ENCODE measurements at places on chromosomes 11 and 22.

DNA sequence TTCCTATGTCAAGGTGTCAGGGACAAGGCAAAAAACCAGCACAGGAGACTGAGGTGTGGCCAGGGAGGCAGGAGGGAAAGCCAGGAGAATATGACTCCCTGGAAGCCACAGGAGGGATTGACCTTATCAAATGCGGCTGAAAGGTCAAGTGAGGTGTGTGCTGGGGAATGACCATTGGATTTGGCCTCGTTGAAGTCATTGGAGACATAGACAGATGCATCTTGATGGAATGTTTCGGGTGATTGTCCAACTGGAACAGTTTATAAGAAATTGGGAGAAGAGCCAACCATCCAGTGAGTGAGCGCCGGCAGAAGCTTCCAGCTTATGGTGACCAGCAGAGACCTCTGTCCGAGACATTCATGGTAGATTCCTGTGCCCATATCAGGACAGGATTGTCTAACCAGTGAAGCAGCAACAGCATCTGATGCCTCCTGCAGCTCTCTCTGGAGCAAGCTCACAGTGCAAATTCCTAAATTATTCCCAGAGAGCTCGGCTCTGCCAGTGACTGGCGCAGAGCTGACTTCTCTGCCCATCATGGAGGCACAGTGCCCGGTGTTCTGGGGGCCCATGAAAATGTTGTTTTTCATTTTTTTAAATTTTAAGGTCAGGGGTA, 95.4 kb downstream of the MYO18B start:
- no peak for DNase-seq

- no peak for DNase-seq
Measured at GRCh38 chr11:46485856-46486443, 94.4 kb upstream of the CHRM4 start.

GRCh38 chr22:20199413-20199842, 48.6 kb upstream of the CCDC188 start:
- DNase-seq: no peak

DNA sequence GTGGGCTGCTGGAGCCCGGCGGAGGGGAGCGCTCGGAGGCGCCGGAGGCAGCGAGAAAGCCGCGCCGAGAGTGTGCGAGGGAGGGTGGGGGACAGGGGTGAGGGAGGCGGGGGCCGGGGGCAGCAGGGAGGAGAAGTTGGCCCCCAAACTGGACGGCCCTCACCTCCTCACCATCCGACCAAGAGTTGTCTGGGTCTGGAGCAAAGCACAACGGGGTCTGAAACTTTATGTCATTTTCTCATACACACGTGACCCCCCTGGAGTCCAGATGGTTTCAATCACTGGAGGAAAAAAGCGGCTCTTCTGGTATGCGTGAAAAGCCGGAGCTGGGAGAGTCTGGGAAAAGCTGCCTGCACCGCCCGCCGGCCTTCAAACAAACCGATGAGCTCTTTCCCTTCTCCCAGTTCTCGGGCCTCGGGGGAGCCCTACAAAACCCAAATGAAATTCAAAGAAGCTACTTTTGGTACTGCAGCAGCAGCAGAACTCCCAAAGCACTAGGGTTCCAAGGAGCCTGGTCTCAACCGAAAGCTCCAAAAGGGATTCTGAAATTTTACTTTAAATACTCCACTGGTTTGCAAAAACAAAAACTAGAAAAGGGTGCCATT, 39.7 kb upstream of the AKIP1 start:
- no peak for DNase-seq

Measured in activated T-helper 9 cell treated with anti-CD3 and anti-CD28 coated beads, Interleukin-2, amount 50 U/mL, for 16 hours (primary cell).